ENCODE measurements at places on chromosomes 3 and 15. TPM values are rescaled to one million over a fixed set of nuclear protein-coding genes. Genes with fewer than 3 reads are reported as not detected.

Gene GPR27
- under 0.01 TPM for total RNA-seq

Gene MASP1
- 7.0 TPM for total RNA-seq

Gene USP50
- 0.39 TPM for total RNA-seq

Gene GRM7
- not detected for total RNA-seq

Gene GOLGA6L4
- 0.78 TPM for total RNA-seq

Gene TP63
- under 0.01 TPM for total RNA-seq
